ENCODE measurements at places on chromosomes 1 and 21.

DNA sequence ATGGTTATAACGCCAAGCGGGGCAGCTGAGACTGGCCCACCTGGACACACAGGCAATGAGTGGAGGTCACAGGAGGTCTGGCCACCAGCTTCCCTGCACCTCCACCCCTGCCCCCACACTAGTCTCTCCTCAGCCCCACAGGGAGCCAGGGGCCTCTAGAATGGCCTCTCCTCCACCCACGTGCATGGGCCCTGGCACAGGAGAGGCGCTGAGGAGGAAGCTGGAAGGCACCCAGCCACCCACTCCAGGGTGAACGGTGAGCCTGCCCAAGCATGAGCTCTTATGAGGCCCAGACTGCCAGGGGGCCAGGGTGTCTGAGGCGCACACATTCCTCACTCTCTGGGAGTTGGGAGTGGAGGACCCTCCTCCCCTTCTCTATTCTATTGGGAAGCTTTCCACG is 22.2 kb downstream of the LRP8 start:
- no peak for DNase-seq

- DNase-seq: no peak
Measured at GRCh38 chr1:221740369-221740992, 1.4 kb downstream of the DUSP10 start.

GRCh38 chr1:11802973-11803885 is 2.5 kb downstream of the MTHFR start:
- no peak for DNase-seq

DNA sequence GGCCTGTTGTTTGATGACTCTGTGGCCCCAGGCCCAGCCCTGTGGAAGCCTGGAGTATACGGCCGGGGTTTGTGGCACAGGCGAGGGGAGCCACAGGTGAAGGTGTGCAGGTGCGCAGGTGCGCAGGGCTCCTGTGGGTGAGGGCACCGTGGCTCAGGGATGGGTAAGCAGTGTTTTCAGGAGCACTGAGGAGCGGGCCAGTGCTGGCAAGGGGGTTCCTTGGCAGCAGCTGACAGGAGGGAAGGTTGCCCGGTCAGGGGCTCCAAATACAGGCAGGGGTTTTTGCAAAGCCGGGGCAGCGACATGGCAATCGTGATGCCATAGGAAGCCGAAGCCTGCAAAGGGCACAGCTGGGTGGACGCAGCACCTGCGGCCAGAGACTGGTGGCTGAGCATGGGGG is 20.7 kb downstream of the AGPAT3 start:
- DNase-seq: no peak

DNA sequence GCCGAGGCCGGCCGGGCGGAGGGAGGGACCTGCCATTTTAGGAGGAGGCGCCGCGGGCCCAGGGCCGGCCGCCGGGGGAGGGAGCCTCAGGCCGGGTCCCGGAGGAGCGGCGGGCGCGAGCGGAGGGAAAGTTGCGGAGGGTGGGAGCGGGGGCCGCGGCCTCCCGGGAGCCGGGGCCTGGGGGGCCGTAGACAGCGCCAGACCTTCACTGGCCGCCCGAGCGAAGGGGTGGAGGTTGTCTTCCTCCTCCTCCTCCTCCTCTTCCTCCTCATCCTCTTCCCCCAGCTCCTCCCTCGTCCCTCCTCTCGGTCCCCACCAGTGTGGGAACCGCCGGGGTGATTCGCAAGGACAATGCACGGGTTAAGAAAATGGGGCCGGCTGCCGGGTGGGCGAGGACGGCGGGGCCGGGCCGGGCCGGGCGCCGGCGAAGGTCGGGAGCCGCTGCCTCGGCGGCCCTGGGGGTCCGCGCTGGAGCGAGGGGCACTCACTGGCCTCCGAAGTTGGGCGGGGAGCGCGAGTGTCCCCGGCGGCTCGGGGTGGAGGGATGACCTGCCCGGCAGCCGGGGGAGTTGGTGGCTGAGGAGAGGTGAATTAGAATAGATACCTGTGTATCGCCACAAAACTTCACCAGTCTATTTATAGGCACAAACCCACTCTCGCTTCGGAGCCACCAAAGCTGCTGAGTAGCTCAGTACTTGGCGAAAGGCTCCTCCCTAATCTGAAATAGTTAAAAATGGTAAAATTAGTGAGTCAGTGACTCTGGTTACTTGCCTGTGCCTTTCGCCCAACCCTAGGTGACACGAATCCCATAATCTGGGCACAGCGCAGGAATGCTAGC is 1.3 kb downstream of the DYRK1A start:
- DNase-seq: no peak

- DNase-seq: no peak
Measured at GRCh38 chr1:58156124-58156468, 390.4 kb downstream of the OMA1 start.

- DNase-seq: no peak
Measured at GRCh38 chr1:34330061-34330460, 153.4 kb downstream of the C1orf94 start.

GRCh38 chr1:227391211-227391610 is 72.9 kb upstream of the CDC42BPA start:
- no peak for DNase-seq

DNA sequence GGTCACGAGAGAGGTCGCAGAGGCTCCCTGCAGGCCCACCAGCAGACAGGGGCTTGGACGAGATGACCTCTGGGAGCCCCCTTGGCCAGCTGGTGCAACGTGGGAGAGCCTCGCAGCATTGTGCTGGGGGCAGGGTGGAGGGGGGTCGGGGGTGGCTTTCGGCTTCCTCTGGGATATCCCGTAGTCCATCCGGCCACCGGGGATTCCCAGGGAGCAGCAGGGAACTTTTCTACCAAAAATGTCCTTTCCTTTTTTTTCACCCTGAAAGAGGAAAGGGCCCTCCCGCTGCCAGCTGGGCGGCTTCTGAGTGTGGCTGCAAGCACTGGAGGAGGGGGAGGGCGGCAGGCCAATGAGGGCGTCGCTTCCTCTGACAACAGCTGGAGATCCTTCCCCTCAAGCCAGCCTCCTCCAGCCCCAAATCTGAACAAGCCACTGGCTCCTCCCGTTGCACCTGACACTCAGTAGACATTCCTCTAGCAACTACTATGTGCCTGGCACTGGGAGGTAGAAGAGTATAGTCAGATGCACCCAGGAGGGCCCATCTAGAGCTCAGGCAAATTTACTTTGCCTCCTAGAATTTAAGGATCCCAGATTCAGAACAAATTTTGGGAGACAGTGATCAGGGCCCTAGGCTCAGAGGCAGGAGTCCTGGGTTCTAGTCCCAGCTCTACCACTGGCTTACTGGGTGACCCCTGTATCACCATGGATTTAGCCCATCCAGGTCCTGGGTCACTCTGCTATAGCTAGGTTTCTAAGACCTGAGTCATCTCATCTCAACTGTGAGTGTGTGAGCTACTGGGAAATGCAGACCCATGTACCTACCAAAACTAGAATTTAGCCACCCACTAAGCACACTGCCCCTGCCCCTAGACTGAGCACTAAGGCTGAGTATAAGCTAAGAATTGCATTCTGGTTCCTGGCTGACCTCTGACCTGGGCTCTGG is 2.7 kb downstream of the MOB3C start:
- DNase-seq: no peak

DNA sequence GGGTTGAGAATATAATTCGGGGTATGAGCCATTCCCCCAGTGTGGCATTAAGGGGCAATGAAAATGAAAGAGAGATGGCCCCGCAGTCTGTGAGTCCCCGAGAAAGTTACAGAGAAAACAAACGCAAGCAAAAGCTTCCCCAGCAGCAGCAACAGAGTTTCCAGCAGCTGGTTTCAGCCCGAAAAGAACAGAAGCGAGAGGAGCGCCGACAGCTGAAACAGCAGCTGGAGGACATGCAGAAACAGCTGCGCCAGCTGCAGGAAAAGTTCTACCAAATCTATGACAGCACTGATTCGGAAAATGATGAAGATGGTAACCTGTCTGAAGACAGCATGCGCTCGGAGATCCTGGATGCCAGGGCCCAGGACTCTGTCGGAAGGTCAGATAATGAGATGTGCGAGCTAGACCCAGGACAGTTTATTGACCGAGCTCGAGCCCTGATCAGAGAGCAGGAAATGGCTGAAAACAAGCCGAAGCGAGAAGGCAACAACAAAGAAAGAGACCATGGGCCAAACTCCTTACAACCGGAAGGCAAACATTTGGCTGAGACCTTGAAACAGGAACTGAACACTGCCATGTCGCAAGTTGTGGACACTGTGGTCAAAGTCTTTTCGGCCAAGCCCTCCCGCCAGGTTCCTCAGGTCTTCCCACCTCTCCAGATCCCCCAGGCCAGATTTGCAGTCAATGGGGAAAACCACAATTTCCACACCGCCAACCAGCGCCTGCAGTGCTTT is 9.4 kb downstream of the PROX1 start:
- DNase-seq: no peak

DNA sequence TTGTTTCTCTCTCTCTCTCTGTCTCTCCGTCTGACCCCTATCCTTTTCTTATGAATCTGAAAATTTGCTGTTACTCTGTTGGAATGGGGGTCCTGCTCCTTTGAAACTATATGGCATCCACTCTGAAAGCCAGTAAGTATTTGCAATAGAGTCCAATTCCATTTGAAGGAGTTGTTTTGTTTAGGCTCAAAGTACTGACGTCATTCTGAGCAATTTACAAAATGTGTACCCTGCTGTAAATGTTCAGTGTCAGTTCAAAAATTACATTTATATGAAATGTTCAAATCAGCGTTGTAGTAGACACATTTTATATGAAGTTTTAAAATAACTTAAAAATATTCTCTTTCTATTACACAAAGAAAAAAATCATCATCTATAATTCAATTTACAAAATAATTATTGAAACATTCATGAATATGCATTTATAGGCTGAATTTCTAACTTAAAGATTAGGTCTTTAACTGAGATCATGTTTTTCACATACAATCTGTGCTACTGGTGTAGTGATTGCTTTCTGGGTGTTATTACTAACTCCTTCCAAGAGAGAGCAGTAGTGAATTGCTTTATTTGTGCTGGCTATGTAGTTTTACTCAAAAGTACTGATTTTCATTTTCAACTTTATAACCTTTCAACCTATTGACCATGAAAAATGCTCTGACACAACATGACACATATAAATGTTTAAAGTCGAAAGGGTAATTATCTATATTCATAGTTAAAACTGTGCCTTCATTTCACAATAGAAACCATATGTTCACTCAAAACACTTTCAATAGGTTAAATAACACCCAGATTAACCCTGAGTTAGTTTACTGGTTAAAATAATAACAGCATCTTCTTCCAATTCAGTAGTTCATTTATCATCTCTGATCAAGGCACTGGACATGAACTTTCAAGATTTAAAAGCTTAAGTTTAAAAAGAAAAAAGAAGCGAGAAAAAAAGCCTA is 253.1 kb upstream of the ADGRL4 start:
- no peak for DNase-seq

DNA sequence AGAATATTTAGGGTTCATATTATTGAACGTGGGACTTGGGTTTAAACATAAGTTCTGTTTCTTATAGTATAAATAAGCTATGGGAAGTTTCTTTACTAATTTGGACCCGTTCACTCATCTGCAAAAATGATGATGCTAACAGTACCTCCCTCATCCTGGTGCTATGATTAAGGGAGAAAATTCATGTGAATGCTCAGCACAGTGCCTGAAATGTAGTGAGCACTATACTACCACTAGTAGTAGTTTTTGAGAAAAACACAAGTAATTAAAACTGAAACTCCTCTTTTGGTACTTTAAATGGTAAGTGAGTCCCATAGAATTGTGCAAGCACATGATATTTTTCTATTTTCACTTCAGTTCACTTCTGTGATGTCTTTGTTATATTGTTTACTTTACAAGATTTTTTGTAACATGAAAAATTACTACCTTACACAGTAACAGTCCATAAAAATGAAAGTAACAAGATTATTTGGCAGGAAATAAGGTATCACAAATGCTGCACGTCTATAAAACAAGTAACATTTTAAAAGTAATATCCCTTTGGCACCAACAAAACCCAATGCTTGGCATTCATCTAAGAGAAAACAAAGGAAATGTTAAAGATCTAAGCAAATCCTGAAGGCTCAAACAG is 11.3 kb upstream of the PTPRC start:
- no peak for DNase-seq

- no peak for DNase-seq
Measured at GRCh38 chr21:29326914-29327554, 28.3 kb downstream of the BACH1 start.

- no peak for DNase-seq
Measured at GRCh38 chr1:68955424-68955823, 458.5 kb upstream of the DEPDC1 start.

DNA sequence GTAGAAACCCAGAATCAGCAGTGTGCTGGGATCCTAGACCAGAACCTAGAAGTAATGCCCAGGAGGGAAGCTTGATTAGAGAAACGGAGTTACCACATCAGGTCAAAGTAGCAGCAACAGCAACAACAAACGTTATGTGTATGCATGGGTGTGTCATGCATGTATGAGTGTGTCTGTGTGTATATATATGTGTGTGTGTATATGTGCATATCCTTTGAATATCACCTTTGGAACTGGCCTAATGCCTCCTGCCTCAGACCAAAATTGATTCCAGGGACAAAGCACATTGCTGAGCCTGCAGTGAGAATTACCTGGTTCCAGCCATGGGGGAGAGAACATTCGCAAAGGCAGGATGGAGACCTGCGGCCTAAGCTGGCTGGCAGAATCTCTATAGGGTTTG is 55.9 kb downstream of the MAP10 start:
- no peak for DNase-seq

DNA sequence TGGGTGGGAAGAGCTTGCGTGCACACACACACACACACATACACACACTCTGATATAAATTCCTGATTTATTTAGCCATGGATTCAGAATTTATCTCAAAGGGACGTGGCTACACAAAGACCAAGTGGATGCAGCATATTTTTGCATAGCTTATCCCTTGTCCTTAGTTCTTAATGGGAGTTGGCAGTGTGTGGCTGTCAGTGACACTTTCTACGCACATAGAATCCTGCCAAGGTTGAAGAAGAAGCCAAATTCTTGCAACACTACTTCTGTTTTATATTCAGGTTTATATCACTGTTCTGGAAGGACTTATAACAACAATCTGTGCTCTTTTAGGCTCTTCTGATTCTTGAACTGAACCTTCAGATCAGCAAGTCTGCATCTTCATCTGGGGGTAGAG is 292.7 kb downstream of the CAMTA1 start:
- DNase-seq: no peak

DNA sequence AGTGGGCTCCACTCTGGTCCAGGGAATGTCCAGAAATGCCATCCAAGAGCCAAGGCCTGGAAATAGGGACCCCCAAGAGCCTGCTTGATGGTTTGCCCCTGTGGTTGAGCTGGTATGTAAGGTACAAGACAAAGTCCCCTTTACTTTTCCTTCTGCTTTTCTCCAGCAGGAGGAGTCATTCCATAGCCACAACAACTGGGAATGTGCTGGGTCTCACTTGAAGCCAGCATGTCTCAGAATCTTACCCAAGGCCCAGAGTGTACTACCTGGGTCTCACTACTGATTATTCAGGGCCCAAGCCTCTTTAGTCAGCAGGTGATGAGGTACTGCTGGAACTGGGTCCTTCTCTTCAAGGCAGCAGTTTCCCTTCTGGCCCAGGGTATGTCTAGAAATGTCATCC is 62.1 kb upstream of the CD55 start:
- no peak for DNase-seq

DNA sequence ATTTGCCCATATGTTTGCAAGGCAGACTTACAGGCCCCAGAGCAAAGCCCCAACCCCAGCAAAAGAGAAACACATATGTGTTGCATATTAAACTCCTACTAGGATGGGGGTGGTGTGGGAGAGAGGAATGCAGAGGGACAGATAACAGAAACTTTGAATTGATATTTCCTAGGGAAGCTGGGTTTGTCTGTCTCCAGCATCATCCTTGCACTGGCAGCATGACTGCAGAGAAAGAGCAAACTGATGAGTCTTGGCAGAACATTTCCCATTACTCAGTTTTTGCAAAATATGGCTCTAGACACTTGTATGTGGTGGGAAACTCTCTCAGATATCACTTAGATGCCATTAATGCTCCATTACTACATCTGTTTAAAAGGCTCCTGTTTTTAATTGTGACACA is 43.8 kb upstream of the MARK1 start:
- DNase-seq: no peak
